Spleen (tissue), 13 donors: ENCODE measurements at places on chromosomes 3 and 15. TPM values are rescaled to one million over a fixed set of nuclear protein-coding genes. Genes with fewer than 3 reads are reported as not detected.

The CCRL2 gene
- 15.6 TPM for total RNA-seq

The MKRN2OS gene
- not detected for total RNA-seq

The FBXL22 gene
- total RNA-seq: 0.13 TPM

- no peak for DNase-seq
Measured at GRCh38 chr3:186217820-186218164, 108.9 kb upstream of the ETV5 start.

- DNase-seq: no peak
Measured at GRCh38 chr3:168394439-168394838, 298.7 kb upstream of the GOLIM4 start.

- DNase-seq: no peak
Measured at GRCh38 chr3:157354254-157354653, 82.4 kb upstream of the PTX3 start.

DNA sequence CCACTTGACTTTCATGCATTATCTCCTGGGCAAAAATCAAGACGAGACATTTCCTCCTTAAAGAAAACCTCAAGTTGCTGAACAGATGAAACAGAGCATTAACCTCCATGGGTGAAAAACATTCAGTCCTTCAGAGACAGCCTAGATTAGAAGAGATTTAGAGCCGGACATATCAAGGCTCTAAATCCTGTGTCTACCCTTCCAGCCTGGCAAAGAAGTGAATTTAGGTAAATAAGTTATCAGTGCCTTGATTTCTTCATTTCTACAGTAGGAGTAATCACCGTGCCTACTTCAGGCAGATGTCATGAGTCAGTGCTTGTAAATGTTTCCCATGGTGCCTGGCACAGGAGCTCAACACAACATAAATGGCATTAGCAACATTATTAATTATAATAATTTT is 159.3 kb upstream of the PRICKLE2 start:
- no peak for DNase-seq

GRCh38 chr3:196774848-196775422 is 35.3 kb downstream of the PAK2 start:
- DNase-seq: no peak

GRCh38 chr3:8464668-8465067 is 37.0 kb upstream of the LMCD1 start:
- DNase-seq: no peak

DNA sequence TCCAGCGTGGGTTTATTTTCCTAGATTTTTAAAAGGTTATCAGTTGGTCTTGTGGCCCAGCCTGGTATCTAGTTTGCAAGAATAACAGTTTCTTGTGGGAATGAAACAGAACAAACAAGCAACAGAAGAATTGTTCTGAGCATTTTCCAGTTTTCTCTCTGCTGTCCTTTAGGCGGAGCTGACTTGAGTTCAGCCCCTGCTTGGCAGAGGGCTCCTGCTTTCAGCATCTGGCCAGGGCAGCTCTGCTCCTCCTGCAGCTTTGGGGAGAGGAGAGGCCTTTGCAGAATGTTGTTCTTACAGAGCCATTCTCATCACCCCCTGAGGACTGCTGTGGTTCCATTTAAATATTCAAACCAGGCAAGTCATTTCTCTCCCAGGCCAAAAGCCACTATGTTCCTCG is 117.7 kb downstream of the ALDH1A2 start:
- DNase-seq: no peak

DNA sequence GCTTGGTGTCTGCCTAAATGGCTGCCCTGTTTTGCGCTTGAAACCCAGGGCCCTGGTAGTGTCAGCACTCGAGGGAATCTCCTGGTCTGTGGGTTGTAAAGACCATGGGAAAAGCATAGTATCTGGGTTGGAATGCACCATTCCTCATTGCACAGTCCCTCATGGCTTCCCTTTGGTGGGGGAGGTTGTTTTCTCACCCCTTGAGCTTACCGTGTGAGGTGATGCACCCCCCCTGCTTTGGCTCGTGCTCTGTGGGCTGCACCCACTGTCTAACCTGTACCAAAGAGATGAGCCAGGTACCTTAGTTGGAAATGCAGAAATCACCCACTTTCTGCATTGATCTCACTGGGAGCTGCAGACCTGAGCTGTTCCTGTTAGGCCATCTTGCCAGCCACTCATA is 104.7 kb downstream of the MBNL1 start:
- DNase-seq: no peak

DNA sequence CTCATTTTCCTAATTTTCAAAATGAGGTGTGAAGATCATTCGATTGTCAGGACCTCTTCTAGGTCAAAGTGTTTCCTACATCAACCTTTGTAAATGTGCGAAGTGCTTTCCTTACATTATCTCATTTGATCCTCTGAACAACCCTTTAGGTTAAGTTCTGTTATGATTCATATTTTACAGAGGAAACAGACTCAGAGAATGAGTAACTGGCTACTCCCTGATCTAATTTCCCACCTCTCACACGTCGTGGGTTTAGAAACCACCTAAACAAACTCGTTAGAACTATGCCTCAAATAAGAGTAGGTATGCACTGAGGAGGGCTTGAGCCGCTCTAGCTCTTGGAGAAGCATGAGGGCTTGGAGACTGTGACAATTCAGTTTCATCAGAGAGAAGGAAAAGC is 148.6 kb downstream of the CD47 start:
- no peak for DNase-seq

- no peak for DNase-seq
Measured at GRCh38 chr3:143901105-143901504, 52.8 kb upstream of the SLC9A9 start.

- DNase-seq: no peak
Measured at GRCh38 chr15:71893691-71894090, 83.3 kb downstream of the NR2E3 start.
